Mammary epithelial cell (primary cell): ENCODE measurements at places on chromosomes 6 and 20.

DNA sequence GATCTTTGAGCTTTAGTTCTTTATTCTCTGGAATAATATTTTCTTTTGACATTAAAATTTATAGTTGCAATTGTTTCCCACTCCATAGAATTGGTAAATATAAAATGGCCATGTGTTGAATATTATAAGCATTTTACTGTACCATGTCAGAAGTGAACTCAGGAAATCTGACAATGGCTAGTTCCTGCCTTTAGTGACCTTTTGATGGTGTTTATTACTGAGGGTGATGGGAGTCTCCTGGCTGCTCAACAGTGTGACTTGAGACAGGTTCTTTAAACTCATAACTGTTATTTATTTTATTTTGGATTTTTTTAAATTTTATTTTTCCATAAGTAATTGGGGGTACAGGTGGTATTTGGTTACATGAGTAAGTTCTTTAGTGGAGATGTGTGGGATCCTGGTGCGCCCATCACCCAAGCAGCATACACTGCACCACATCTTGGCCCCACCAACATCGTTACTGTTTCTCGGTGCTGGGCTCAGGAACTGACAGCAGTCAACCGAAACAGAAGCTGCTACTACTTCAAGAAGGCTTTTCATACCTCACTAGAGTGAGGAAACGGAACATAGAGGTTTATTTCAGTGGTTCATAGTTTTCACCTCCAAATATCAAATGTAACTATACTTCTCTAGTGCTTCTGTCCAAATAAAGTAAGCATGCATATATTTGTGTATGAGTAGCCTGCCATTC lies 90.4 kb downstream of the PLEKHG1 start:
- DNase-seq = no peak

DNA sequence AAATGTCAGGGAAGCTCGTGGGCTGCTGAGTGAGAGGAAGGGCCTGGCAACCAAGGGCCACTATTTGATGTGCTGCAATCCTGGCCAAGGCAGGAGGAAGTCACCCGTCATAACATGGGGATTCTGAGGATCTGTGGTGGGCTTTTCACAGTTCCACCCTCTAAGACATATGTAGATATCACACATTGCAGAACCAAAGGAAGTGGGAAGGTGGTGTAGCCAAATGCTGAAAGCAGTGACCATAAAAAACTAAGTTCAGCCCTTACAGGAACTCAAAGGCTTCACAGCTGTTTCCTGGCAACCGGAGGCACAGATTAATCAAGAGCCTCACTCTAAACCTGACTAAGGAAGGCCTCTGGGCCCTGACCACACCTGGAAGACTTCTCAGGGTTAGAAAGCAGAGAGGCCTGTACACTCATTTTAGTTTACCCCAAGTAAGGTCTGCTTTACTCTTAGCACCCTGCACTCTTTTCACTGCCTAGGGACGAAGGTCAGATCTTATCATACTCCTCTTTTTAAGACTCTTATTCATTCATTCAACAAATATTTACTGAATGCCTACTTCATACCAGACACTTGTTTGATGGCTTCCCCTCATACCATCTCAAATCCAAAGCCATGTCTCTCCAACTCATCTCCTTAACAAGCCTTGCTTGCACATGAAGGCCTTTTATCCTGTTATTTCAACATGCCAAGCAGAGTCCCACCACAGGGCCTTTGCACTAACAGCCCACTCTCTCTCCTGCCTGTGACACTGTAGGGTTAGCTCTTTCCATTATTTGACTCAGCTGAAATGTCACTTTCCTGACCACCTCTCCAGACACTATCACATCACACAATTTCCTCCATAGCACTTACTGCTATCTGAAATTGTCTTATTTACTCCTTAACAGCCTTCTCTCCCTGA lies 2.6 kb downstream of the UBE2V1 start:
- DNase-seq = peak; percentile 84

- no peak for DNase-seq
These were observed 35.4 kb upstream of the ZNFX1 start for GRCh38 chr20:49313283-49313682.

GRCh38 chr6:12149944-12150510 lies 137.9 kb downstream of the HIVEP1 start:
- DNase-seq = no peak

DNA sequence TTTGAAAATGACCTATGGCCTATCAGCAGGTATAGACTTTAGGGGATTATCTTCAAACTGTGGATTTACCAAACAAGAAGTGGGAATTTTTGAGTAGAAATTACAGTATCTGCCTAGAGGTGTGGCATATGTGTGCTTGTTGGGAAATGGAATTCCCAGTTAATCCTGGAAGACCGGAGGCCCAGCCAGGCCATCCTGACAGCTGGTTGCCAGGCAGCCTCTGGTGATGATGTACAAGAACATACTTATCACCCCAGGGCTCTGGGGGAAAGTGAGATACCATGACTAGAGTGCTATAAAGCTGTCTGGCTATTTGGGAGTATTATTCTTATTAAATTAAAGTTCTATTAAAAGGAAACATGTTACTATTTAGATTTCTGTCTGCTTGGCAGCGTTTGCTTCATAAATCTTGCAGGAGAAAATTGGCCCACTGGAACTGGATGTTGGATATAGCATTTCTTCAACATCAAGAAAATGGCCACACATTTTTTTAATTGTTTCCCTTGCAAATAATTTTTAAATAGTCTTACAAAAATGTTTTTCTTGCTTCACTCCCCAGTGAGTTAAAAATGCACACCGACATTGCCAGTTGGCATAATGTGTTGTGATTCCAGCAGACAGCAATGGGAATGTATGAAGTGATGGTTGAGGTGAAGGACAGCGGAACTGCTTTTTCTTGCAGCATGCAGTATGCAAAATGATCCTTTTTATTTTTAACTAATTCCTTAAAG lies 187.8 kb downstream of the MYLK4 start:
- DNase-seq = no peak
